Caco-2 (cell line): ENCODE measurements at places on chromosomes 3 and 15. TPM values are rescaled to one million over a fixed set of nuclear protein-coding genes. Genes with fewer than 3 reads are reported as not detected.

SPTBN5 gene
- 2.3 and 2.5 TPM in 2 replicates for total RNA-seq

TCAIM gene
- total RNA-seq: 14.7 and 15.0 TPM in 2 replicates

SCAMP5 gene
- total RNA-seq: 9.2 and 11.8 TPM in 2 replicates

HCLS1 gene
- total RNA-seq: 0.45 and 1.00 TPM in 2 replicates

ADIPOQ gene
- not detected in 2 replicates for total RNA-seq

MESP2 gene
- total RNA-seq: 0.32 and 0.70 TPM in 2 replicates

CYP8B1 gene
- not detected in 2 replicates for total RNA-seq

OR5H2 gene
- not detected in 2 replicates for total RNA-seq

FILIP1L gene
- 15.5 and 22.7 TPM in 2 replicates for total RNA-seq

ACP3 gene
- total RNA-seq: 0.82 and 2.3 TPM in 2 replicates

DPPA4 gene
- total RNA-seq: not detected in 2 replicates

GP5 gene
- total RNA-seq: 0.12 and 0.25 TPM in 2 replicates

ADPRH gene
- 2.8 TPM in 2 replicates for total RNA-seq

ST3GAL6 gene
- 59.7 and 67.2 TPM in 2 replicates for total RNA-seq

ACTRT3 gene
- not detected in 2 replicates for total RNA-seq

RTP1 gene
- total RNA-seq: not detected in 2 replicates

PLSCR5 gene
- total RNA-seq: 0.26 TPM in 1 of 2 replicates, not detected in the other

PLA1A gene
- total RNA-seq: 0.46 and 0.75 TPM in 2 replicates

WDR72 gene
- 10.1 and 11.2 TPM in 2 replicates for total RNA-seq

CACNA2D2 gene
- total RNA-seq: 0.25 and 0.35 TPM in 2 replicates

PRICKLE2 gene
- 4.2 and 6.0 TPM in 2 replicates for total RNA-seq

SLC2A2 gene
- total RNA-seq: 4.0 and 4.6 TPM in 2 replicates

OR4F15 gene
- total RNA-seq: not detected in 2 replicates

CEMIP gene
- total RNA-seq: 0.07 TPM in 2 replicates

TMCO5A gene
- total RNA-seq: not detected in 2 replicates

B3GNT5 gene
- total RNA-seq: 9.4 and 10.9 TPM in 2 replicates

ALAS1 gene
- 53.1 and 60.0 TPM in 2 replicates for total RNA-seq

SLCO2A1 gene
- 2.2 and 2.5 TPM in 2 replicates for total RNA-seq

CP gene
- total RNA-seq: 5.0 and 6.8 TPM in 2 replicates

GOLGA6L9 gene
- total RNA-seq: 3.6 and 4.1 TPM in 2 replicates

TRA2B gene
- 197 and 204 TPM in 2 replicates for total RNA-seq

LIPC gene
- total RNA-seq: 17.6 and 18.7 TPM in 2 replicates

CCR5 gene
- not detected in 2 replicates for total RNA-seq
